Activated CD8-positive, alpha-beta memory T cell treated with anti-CD3 and anti-CD28 coated beads for 1 hour (primary cell): ENCODE measurements at places on chromosomes 6 and 20.

- DNase-seq = no peak
Observed at GRCh38 chr6:21527731-21528130, 65.8 kb upstream of the SOX4 start.

DNA sequence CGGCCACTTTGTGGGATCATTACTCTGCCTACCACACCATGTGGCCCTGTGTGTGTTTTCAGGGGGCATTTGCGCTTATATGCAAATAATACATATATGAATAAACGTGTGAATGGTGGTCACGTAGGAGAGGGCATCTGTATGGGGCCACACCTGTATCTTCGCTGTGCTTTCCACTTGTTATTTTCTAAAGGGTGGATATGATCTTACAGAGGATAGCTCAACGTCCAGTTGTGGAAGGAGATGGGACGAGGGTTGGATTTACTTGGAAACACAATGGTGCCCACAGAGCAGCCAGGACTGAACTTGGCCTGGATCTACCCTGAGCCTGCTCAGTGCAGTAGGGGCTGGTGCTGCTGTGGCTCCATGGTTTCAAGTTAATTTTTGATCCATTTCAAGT, 93.3 kb downstream of the YTHDF1 start:
- DNase-seq = no peak

GRCh38 chr6:87798393-87799278, 96.6 kb upstream of the AKIRIN2 start:
- no peak for DNase-seq

DNA sequence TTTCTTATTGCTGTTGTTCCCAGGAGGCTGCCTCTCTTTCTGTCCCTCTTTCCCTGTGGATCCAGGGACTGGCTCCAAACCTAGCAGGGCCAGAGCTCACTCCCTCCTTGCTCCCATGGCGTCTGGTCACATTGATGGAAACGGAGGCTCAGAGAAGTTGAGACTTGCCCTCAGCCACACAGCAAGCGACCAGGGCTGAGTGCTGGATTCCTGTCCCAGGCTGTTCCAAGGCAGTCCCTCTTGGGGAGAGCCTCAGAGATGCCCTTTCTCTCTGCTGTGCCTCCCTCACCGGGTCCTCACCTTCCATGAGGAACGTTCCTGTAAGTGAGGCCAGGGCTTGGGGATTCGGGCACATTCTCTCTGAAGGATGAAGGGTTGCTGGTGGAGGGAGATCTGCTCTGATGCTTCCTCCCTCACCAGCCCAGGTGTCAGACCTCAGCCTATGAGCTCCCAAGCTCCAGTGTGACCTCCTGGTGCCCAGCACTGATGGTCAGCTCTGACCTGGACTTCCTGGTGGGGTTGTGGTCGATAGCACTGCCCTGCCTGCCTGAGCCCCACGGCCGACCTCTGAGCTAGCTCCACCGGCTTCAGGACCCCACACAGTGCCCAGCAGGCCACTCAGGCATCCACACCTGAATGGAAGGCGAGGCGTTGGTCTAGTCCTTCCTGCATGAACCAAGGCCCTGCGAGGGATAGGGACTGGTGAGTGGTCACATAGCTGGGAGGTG, 26.8 kb downstream of the SUN5 start:
- DNase-seq = no peak

DNA sequence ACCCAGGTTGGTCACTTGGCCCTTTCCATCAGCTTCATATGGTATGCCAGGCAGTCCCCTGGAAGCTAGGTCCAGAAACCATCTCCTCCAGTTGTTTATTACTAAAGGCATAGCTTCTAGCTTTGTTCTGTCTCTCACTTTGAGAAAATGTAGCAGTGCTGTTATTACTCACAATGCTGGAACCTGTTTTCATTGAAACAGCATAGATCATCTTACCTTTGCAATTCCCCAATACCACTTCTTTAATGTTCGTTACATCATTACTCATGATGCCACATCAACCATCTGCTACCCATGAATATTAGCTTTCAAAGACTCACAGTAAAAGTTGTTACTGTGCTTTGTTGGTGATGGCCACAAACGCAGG, 88.3 kb downstream of the ADAT2 start:
- DNase-seq = no peak

GRCh38 chr20:19928328-19929011, 88.7 kb upstream of the NAA20 start:
- no peak for DNase-seq

DNA sequence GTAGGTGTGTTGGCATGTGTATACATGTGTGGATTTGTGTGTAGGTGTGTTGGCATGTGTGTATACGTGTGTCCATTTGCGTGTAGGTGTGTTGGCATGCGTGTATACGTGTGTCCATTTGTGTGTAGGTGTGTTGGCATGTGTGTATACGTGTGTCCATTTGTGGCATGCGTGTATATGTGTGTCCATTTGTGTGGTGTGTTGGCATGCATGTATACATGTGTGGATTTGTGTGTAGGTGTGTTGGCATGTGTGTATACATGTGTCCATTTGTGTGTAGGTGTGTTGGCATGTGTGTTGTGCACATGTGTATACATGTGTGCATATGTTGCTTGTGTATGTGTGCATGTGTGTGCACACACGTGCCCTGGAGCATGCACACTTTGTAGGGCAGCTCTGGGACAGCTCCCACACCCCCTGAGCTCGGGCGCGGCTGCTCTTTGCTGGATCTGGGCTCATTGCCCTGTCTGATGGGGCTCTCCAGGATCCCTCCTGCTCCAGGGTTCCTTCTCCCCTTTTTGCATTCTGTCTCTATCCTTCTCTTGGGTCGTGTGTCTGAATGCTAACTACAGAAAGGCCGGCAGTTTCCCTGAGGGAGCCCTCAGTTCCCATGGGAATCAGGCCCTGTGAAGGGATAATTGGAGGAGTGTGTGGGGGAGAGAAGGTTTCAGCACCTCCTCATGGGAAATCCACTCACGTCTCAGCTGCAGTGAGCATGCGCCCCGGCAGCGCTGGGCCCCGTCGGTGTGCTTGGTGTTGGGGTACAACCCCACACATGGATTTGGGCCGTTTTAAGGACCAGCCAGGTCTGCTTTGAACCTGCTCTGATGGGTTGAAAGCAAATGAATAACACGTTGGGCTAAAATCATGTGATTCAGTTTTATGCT, 102.0 kb downstream of the ERMARD start:
- DNase-seq = no peak

DNA sequence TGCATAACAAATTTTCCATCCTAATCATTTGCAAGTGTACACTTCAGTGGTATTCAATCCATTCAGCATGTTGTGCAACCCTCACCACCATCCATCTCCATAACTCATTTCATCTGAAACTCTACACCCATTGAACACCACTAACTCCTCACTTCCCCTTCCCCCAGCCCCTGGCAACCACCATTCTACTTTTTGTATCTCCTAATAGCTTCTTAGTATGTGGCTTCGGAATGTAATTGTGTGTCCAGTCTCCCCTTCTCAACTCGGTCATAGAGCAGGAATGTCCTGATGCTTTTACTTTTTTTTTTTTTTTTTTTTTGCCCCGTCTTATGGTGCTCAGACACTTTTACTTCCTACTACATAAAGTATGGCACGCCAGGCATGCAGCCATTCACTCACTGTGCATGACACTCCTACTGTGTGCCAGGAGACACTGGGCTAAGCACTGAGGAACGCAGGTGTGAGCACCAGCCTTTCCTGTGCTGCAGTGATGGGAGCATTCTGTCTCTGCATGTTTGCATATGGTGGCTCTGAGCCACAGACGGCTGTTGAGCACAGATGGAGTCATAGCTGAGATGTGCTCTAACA, 15.3 kb downstream of the HCK start:
- no peak for DNase-seq

DNA sequence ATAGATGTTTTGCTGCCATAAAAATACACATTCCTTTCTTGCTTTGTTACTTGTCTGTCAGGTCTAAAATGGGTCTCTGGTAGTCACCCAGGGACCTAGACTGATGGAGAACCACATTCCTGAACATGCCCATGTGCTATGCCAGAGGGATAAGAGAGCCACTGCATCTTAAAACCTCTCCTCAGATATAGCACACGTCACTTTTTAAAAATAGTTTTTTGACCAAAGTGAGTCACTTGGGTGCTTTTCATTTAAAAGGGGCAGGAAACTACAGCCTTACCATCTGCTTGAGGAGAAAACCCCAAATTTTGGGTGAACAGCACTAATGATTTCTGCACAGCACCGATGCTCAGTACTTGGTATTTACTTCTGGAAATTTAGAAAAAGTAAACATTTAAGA, 197.8 kb downstream of the OGFRL1 start:
- no peak for DNase-seq

DNA sequence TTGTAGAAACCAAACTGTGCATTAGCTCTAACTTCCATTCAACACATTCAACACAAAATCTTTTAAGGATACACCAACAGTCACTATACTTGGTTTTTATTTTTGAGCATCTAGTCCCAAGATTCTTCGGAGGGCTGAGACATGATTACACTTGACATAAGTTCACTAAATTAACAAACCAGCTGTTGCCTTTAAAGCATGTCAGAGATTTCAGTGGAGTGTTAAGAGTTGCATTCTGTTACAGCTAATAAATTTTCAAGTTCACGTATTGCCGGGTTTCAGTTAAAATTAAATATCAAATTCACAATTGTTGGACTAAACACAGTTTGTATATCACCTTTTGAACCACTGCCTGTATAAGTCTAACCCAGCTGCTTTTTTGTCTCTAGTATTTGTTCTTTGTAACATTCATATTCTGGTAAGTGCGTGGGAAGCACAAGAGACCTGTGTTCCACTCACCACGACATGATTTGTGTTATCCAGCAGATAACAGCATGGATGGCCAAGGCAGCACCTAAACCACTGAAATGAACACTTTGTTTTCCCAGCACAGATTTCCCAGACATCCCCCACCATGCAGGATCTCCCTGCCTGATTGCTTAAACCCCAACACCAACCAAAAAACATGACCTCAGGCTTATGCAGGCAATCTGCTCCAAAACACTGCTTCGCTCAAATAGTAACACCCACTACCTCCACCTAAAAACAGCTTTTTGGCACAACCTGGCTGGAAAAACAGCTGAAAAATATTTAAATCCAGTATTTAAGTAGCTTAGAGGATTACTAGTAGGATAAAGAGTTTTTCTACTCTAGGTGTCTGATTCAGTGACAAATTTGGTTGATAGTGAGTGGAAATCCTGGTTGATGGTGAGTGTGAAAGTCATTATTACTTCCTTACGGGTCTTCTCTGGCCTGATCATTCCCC, 286.5 kb upstream of the NT5E start:
- no peak for DNase-seq

GRCh38 chr6:52301326-52301725, 16.8 kb upstream of the MCM3 start:
- DNase-seq = no peak

GRCh38 chr6:134061440-134061839, 9.0 kb upstream of the SLC2A12 start:
- no peak for DNase-seq

- no peak for DNase-seq
Observed at GRCh38 chr20:914727-915498, 1.2 kb downstream of the ANGPT4 start.

GRCh38 chr6:75460681-75461080, 32.9 kb downstream of the FILIP1 start:
- DNase-seq = no peak

GRCh38 chr20:17722493-17723300, 22.9 kb downstream of the BANF2 start:
- DNase-seq = no peak

- no peak for DNase-seq
Observed at GRCh38 chr6:77341058-77341986, 122.0 kb downstream of the HTR1B start.

GRCh38 chr6:18390476-18390875, 3.3 kb downstream of the RNF144B start:
- no peak for DNase-seq

DNA sequence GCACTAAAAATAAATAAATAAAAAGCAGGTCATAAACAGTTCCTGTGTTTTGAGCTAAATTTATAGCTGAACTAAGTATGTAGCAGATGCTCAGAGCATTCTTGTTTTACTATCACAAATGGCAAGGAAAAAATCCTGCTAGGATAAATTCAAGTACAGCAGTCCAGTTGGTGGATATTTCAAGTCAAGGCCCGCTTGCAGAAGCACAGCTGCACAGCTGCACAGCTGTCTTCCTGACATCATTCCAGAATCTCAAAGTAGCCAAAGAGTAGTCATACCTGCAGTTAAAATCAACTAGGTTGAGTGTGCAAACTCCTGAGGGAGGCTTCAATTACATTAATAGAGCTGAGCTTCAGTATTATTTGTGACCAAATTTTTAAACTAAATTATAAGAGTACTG, 297.7 kb upstream of the MANEA start:
- DNase-seq = no peak

GRCh38 chr6:123940551-123940950, 136.9 kb downstream of the NKAIN2 start:
- no peak for DNase-seq

- DNase-seq = no peak
Observed at GRCh38 chr20:46286382-46286781, 21.9 kb downstream of the CDH22 start.

- DNase-seq = no peak
Observed at GRCh38 chr20:47231382-47232039, 125.0 kb downstream of the ZMYND8 start.

- DNase-seq = no peak
Observed at GRCh38 chr6:30963641-30964040, 19.9 kb upstream of the MUC21 start.

GRCh38 chr6:82554666-82555065, 191.0 kb downstream of the TPBG start:
- DNase-seq = no peak

- DNase-seq = no peak
Observed at GRCh38 chr20:555976-556385, 12.4 kb upstream of the CSNK2A1 start.

- DNase-seq = no peak
Observed at GRCh38 chr6:40440053-40440452, 147.1 kb downstream of the LRFN2 start.

- no peak for DNase-seq
Observed at GRCh38 chr6:73710470-73710869, 14.5 kb downstream of the CD109 start.

- no peak for DNase-seq
Observed at GRCh38 chr6:46815130-46815529, 21.9 kb downstream of the MEP1A start.

- DNase-seq = no peak
Observed at GRCh38 chr6:7671581-7671980, 54.3 kb upstream of the BMP6 start.

- no peak for DNase-seq
Observed at GRCh38 chr20:34754611-34755010, 50.5 kb downstream of the TP53INP2 start.

GRCh38 chr6:108902382-108902792, 54.2 kb downstream of the ARMC2 start:
- DNase-seq = no peak

- no peak for DNase-seq
Observed at GRCh38 chr6:55826941-55827340, 48.4 kb downstream of the BMP5 start.

DNA sequence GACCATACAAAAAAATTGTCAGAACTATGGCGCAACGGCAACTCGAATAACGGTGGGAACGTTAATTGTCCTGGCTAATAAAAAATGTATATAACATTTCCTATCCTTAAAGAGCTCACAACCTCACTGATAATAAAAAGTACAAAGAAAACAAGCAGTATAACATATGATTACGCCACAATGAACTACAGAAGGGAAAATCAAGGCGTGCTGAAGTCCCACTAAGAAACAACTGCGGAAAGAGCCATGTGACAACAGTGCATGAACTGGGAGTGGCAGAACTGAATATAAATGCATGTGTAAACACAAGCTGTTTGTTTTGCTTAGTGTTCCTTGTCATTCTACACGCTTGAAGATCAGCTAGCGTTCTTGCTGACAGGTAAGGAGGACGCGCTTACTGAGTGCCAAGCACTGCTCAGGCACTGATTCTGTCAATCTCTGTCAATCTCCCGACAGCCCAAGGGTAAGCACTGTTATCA, 466 bp upstream of the PSMB1 start:
- DNase-seq = no peak
